ENCODE measurements at places on chromosomes 5 and 9.

- DNase-seq: no peak
These were observed 25.5 kb downstream of the KCNMB1 start for GRCh38 chr5:170363671-170364070.

- no peak for DNase-seq
These were observed 7.1 kb downstream of the CCDC69 start for GRCh38 chr5:151216781-151217180.

GRCh38 chr9:94905606-94906005 lies 179.1 kb downstream of the AOPEP start:
- no peak for DNase-seq

GRCh38 chr5:76983468-76983867 lies 30.6 kb downstream of the CRHBP start:
- DNase-seq: no peak

- DNase-seq: no peak
These were observed 16.9 kb downstream of the UBTD2 start for GRCh38 chr5:172266676-172267092.

DNA sequence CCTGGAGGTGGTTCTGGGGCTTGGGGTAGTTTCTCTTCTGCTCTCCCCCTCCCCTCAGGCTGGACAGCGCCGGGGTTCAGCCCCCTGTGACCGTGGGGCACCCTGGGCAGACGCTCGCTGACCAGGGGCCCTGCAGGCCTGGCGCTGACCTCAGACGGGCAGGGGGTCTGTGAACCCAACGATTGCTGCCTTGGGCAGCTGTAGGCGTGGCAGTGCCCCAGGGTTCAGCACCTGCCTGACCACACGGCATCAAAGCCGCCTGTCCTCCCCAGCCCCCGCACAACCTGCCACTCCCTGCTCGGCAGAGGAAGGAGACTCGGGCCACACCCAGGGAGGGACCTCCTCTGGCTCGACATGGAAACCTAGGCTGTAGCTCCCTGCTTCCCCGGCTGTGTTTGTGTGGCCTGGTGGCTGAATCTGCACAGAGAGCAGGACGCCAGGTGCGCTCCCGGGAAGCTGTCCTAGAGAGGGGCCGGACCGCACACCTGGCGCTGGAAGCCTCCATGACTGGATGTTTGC lies 12.2 kb downstream of the LCN12 start:
- no peak for DNase-seq

DNA sequence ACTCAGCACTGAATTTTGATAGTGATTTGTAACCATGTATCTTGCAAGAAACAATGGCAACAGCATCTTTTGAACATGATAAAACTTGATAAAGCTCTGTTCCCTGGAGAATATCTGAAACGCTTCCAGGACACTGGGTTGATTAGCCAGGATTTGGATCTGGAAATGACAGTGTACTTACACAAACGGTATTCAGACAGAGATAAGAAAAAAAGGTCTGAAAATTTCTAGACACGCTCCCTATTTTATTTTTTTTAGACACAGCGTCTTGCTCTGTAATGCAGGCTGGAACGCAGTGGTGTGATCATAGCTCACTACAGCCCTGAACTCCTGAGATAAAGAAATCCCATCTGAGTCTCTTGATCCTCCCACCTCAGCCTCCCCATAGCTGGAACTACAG lies 109.0 kb downstream of the GNAQ start:
- no peak for DNase-seq

Measured in HT-29 (cell line).